ENCODE measurements at places on chromosomes 5 and 9. TPM values are rescaled to one million over a fixed set of nuclear protein-coding genes. Genes with fewer than 3 reads are reported as not detected.

DNA sequence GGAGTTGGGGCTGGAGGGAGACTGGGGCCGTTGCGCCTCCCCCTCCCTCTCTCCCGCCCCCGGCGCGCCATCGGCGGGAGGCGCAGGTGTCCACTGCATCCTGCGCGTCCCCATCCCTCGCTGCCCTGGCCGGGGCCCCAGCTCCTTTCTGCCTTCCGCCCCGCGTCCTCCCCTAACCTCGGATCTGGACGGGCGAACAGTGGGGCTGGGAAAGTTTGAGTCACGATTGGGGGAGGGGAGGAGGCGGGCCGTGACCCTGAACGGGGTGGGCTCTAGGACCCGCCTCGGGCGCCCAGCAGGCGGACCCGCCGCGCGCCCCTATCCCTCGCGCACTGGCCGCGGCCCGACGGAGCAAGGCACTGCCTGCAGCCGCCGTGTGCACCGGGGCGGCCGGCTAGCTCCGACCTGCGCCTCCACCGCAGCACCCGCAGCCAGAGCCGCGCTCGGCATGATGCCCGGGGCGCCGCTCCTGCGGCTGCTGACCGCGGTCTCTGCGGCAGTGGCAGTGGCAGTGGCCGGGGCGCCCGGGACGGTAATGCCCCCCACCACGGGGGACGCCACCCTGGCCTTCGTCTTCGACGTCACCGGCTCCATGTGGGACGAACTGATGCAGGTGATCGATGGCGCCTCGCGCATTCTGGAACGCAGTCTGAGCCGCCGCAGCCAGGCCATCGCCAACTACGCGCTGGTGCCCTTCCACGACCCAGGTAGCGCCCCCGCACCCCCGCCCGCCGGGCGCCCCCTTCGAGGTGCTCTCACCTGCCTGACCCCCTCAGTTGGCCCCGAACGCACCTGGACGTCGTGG is at the start of gene HMCN2:
Gene HMCN2 (plus strand): TSS at position 330 of the 805 bp plus-strand sequence. CDS start 119 bp downstream, at position 449.
- DNase-seq, result no peak

DNA sequence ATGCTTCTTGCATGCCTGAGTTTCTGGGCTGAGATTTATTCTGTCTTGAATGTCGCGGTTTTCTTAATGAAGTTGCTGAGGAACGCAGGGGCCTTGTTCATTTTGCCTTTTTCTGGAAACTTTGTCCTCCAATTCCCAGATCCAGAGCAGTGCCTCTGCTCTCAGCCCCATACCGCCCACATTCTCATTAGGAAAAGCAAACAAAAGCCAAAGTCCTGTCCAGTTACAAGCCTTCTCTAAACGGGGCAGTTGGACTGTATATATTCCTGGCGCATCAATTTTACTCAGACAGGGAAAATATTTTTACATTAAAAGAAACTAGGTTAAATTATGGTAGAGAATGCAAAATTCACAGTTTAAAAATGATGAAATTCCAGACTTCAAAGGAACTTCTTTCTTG is 1.2 kb upstream of the PSAT1 start:
- no peak for DNase-seq

The CSF2 gene
- 125 TPM for total RNA-seq

GRCh38 chr9:96071076-96071814 is 195.8 kb downstream of the ERCC6L2 start:
- peak; percentile 34 for DNase-seq

DNA sequence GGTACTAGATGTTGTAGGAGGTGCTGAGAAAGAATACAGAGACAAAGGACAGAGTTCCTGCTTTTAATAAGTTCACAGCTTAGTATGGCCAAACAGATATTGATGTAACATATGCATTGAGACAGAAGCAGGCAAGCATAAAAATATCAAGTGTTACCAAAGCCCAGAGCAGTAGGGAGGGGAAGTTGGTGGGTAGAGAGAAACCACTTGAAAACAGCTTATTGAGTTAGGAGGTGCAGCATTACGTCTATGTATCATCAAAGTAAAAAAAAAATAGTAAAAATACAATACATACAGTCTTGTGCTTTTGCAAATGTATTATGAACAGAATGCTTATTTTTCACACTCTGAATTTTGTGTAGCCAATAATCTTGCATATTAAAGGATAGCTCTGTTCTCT is 441.8 kb upstream of the SGCD start:
- no peak for DNase-seq

- DNase-seq, result no peak
Measured at GRCh38 chr9:85001925-85002324, 332.4 kb downstream of the NTRK2 start.

DNA sequence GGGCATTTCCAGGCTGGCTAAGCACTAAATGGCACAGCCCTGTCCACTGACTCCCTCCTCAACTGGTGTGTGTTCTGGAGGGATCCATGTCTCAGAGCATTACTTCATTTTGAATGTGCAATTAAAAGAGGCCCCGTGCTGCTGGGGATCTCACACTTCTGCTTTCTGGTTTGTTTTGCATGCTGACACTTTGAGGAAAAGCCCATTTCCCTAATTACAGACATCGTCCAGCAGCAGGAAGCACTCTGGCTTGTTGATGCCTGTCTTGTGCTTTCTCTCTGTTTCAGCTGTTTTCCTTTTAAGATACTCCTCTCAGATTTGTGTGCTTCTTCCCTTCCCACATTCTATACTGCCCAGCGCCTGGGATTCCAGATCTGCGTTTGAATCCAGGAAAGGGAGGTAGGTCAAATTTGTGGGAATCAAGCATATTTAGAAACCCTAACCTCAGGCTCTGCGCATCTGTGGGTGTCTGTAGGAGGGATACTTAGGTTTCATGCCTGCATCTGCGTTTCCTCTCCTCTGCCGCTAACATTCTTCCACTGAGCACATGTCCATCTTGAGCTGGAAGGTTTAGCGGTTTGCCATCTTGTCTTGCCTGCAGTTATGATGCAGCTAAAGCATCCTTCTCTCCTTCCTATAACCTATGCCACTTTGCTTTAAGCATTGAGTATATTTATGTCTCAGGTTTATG is 25.7 kb downstream of the SYK start:
- no peak for DNase-seq

- DNase-seq, result no peak
Measured at GRCh38 chr5:132434416-132435286, 55.9 kb downstream of the IRF1 start.

The NEUROG1 gene
- total RNA-seq, result not detected

DNA sequence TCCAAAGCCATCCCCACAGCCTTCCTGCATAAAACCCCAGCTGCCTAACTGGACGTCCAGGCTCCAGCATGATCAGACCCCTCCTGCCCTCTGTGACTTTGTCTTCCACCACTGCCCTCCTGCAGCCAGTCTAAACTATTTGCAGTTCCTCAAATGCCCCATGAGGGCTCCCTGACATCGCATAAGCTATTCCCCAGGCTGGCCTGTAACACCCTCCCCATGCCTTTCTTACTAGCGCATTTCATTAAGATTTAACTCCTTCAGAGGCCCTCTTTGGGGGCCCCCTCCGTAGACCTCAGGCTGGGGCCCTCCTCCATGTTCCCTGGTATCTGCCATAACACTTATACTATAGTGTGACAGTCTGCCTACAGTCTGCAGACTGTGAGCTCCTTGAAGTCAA is 15.5 kb upstream of the SMIM23 start:
- DNase-seq, result no peak

The CD72 gene
- total RNA-seq, result 9.8 TPM

The SLC6A19 gene
- total RNA-seq, result not detected

- DNase-seq, result no peak
Measured at GRCh38 chr9:130329061-130329460, 63.5 kb downstream of the HMCN2 start.

DNA sequence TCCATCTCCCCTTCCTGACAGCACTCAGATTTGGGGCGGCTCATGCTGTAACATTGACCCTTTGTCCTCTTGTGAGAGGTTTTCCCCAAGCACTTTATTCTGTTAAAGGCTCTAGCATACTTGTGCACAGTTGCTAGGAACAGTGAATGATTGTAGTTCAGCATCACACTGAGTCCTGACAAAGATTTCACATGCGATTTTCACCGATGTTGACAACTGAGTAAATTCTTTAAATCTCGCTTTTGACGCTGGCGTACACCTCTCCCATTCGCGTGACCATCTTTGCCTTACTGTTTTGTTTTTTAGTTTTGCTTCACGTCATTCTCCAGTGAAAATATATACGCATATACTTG is 780 bp downstream of the CDC37L1 start:
- DNase-seq, result no peak

The NR5A1 gene
- total RNA-seq, result not detected

GRCh38 chr5:126267438-126267837 is 155.8 kb upstream of the GRAMD2B start:
- no peak for DNase-seq

The MTX3 gene
- total RNA-seq, result 16.8 TPM

- no peak for DNase-seq
Measured at GRCh38 chr9:134632329-134632728, 9.3 kb upstream of the COL5A1 start.

The OBP2B gene
- not detected for total RNA-seq

DNA sequence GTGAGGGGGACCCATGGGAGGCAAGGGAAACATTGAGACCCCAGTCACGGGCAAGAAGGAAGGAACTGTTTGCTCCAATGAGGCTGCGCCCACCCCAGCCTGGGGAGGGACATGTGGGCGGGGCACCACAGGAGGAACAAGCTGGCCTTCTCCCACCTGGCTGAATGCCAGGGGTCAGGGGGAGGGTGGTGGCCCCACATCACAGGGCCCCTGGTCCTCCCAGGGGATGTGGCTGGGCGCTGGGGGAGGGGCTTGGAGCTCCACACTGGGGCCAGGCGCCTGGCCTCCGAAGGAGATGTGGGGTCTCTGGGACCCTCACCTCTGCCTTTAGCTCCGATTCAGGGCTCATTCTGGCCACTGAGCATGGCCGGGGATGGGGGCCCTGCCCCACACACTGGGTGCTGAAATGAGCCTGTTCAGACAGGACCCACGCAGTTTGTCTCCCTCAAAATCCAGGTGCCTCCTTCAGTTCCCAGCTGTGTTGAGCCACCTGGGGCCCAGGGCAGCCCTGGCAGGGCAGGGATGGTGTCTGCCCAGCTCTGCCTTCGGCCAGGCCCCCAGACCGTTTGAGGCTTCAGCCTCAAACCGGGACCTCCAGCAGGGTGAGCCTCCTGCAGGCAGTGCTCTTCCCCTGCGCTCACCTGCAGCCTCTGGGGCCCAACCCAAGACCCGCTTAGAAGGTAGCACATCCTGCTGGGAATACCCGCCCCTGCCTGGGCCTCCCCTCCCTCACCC is 33.2 kb upstream of the NOTCH1 start:
- DNase-seq, result peak; percentile 46

DNA sequence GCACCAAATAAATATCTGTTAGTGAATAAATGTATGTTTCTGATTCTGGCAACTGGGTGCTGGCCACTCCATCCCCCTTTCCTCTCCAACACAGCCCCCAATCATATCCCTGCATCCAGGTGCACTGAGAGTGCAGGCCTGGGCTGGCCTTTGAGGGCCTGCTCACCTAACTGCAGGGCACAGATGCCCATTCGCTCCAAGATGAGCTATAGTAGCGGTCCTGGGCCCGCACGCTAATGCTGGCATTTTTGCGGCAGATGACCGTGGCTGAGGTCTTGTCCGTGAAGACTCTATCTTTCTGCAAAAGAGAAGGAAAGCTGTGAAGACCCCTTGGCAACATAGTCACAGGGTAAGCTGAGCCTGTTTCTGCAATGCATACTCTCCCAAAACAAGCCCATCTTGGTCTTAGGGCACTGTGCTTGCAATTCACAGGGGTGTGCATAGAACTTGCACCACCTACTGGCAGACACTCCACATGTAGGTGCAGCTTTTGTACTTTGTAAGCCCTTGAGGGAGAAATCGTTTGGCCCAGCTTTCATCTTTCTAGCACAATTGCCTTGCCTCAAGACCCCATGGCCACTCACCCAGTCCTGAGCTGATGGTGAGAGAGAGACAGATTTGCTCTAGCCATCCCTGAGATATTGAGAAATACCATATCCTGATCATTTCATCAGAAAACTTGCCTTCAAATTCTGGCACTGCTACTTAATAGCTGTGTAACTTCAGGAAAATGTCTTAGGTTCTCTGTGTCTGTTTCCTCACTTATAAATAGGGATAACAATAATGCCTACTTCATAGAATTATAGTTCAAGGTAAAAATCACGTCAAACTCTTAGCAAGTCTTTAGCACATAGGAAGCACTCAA is 13.5 kb downstream of the IL12B start:
- DNase-seq, result peak; percentile 58

The ARAP3 gene
- total RNA-seq, result 5.2 TPM

DNA sequence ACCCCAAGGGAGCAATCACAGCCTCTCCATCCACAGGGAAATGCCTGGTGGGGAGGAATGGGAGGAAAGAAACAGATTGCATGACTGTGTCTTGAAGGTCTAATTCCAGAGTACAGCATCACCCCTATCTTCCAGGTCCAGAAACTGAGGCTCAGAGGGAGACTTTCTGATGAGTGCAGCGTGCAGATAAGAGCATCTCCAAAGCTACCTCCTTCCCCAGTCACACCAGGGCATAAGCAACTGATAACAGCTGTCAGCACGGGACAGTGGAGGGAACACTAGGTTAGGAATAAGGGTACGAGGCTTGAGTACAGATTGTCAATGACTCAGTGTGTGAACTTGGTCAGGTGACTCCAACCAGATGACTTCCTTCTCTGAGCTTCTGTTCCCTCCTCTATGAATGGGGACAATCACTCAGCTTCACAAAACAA is 126.9 kb downstream of the KCNIP1 start:
- no peak for DNase-seq

GRCh38 chr9:98332405-98332831 is 77.0 kb upstream of the TBC1D2 start:
- DNase-seq, result no peak

- no peak for DNase-seq
Measured at GRCh38 chr5:115320006-115320405, 23.6 kb upstream of the CCDC112 start.

The SLC25A2 gene
- total RNA-seq, result 0.31 TPM

- no peak for DNase-seq
Measured at GRCh38 chr5:91307048-91307447, 76.1 kb downstream of the ARRDC3 start.

DNA sequence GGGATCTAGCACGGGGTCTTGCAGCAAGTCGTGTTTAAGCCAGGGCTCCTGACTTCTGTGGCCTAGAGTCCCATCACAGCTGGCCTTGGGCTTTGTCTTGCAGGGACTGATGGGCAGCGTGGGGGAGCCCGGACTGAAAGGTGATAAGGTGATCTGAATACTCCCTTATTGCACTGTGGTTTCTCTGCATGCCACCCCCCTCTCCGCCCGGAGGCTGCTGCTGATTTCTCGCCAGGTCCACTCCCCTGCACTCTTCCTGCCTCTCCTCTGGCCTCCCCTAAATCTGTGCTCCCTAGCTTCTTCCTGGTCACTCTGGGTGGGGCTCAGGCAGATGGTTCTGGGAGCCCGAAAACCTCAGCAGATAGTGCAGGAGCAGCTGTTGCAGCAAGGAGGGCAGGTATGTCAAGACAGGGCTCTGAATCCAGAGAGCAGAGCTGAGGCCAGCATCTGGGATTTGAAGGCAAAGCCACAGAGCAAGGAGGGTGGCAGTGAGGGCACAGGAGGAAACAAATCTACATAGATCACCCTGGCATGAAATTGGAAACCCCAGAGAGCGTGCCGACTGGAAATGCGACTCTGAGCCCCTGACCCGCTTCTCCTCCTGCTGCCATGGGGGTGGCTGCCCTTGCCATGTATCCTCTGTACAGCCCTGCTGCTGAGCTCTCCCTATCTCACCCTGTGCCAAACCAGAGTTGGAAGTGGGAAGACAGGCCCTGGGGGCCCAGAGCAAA is 76.5 kb downstream of the COL27A1 start:
- DNase-seq, result no peak

The CSF1R gene
- total RNA-seq, result 0.78 TPM

The PCDHGA2 gene
- not detected for total RNA-seq

All from activated CD4-positive, alpha-beta memory T cell treated with anti-CD3 and anti-CD28 coated beads for 36 hours (primary cell).